ENCODE measurements at places on chromosomes 1 and 21.
A peak's percentile ranks its signal among the peaks of the same experiment; 100 is the strongest.

GRCh38 chr1:12386130-12386529 lies 156.3 kb downstream of the VPS13D start:
- DNase-seq: no peak

GRCh38 chr1:223849352-223850254 lies 3.9 kb upstream of the TP53BP2 start:
- DNase-seq: no peak

DNA sequence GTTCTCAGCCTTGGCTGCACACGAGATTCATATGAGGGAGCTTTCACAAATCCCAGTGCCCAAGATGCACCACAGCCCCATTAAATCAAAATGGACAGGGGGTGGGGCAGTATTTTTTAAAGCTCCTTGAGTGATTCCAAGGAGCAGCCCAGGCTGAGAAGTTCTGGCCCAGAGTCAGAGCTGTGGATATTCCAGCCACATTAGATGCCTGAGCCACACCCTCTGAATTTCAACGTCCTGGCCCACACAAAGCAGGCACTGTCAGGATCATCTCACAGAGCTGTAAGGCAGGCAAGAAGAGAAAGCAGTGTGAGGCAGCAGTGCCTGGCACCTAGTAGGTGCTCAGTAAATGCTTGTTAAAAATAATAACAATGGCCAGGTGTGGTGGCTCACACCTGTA lies 37.4 kb downstream of the PAX7 start:
- DNase-seq: no peak

DNA sequence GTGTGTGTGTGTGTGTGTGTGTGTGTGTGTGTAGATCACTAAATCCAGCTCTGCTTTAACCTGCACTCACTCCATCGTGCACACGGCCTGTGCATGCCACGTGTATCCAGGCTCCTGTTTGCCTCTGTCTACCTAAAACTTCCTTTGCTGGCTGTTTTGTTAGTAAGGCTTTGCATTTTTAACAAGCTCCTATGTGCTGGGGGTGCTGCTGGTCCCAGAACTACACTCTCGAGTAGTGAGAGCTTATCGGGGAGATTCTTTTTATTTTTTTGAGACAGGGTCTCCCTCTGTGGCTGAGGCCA lies 596 bp upstream of the TCEA3 start:
- no peak for DNase-seq

DNA sequence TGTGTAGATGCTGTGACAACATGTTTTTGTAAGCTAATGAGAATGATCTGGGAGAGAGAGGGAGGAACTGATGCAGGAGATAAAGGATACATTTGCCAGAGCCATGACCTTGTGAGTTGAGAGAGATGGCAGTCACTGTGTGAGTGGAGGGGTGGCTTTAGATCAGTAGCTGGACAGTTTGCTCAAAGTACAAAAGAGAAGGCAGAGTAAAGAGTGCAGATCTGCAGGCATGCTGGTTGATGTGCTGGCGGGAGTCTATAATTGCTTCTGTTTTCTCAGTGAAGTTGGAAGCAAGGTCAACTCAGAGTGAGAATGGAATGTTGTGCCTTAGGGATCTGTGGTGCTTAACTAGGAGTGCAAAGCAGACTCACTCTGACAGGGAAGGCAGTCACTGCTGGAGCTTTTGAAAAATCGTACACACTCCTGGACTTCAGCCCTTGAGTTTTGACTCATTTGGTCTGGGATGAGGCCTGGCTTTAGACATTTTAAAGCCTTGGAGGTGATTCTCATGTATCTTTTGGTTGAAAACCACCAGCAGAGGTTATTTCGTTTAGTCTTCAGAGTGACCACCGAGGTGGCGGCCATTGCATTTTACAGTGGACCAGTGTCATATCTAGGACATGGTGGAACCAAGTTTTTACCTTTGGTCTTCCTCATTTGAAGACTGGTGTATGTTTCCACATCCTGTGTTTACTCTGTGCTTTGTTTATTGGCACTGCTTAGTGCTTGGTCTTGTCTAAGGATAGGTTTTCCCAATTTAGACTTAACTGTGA lies 49.6 kb downstream of the MTR start:
- DNase-seq: no peak

- DNase-seq: no peak
Observed at GRCh38 chr1:66623812-66624211, 89.9 kb downstream of the SGIP1 start.

DNA sequence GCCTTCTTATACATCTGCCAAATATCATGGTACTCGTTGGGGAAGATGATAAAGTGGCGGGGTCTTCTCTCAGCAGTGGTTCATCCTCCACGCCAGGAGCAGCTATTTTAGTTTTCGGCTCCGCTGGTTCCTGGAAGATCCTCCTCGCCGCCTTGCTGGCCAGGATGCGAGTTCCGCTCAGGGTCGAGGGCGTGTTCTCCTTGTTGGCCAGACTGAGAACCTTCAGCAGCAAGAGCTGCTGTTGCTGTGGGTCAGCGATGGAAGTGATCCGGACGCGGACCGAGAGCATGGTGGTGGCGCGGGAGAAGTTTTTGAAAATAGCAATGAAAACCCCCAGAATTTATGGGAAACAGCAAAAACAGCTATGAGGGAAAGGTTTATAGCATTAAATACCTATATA lies 11.4 kb upstream of the CFAP126 start:
- DNase-seq: no peak

GRCh38 chr1:178594133-178594532 lies 81.2 kb downstream of the TEX35 start:
- no peak for DNase-seq

DNA sequence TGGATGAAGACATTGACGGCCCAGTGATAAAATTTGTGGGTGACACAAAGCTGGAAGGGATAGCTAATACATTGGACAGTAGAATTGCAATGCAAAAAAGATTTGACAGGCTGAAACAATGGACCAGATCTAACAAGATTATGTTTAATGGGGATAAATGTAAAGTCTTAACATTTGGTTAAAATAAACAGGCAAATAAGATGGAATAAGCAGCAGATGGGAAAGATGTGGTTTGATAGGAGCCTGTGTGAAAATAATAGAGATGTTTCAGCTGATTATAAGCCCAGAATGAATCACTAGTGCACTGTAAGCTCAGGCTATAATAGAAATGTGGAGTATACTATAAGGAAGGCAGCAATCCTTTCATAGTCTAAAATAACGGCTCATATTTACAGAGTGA lies 66.2 kb upstream of the NHLH2 start:
- no peak for DNase-seq

DNA sequence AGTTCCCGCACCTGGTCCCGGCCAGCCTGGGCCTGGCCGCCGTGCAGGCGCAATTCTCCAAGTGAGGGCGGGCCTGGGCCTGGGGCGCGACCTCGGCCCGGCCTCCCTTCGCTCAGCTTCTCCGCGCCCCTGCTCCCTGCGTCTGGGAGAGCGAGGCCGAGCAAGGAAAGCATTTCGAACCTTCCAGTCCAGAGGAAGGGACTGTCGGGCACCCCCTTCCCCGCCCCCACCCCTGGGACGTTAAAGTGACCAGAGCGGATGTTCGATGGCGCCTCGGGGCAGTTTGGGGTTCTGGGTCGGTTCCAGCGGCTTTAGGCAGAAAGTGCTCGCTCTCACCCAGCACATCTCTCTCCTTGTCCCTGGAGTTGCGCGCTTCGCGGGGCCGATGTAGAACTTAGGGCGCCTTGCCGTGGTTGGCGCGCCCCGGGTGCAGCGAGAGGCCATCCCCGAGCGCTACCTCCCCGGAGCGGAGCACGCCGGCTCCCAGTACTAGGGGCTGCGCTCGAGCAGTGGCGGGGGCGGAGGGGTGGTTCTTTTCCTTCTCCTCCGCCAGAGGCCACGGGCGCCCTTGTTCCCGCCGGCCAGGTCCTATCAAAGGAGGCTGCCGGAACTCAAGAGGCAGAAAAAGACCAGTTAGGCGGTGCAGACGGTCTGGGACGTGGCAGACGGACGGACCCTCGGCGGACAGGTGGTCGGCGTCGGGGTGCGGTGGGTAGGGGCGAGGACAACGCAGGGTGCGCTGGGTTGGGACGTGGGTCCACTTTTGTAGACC lies 1.2 kb downstream of the OLIG1 start:
- DNase-seq: no peak

GRCh38 chr1:218078916-218079315 lies 206.2 kb upstream of the RRP15 start:
- DNase-seq: no peak

DNA sequence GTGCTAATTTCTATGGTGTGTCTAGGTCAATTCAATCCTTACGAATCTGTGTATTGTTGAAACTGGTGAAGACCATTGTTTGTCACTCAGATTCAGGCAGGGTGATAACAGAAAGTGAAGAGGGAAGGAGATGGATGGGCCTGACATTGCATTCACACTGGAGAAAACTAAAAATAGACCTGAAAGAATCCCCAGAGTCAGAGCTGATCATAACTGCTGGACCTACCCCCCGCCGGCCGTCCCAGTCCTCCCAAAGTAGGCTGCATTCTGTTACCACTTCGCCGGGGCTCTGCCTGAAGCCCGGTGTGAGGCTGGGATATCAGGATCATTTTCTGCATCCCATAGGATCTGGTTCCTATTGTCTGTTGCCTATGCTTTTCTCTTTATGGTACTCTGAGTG lies 121.1 kb downstream of the NUF2 start:
- no peak for DNase-seq

DNA sequence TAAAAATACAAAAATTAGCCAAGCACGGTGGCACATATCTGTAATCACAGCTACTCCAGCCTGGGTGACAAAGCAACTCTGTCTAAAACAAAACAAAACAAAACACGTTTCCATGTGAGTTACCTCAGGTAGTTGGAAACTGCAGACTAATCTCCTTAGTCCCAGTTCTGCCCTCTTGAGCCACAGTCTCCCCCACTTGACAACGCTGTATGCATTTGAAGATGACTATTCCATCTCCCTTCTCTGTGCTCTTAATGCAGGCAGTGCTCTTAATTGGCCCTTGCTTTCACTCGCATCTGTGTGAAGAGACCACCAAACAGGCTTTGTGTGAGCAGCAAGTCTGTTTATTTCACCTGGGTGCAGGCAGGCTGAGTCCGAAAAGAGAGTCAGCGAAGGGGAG lies 19.6 kb upstream of the DHCR24 start:
- DNase-seq: no peak

DNA sequence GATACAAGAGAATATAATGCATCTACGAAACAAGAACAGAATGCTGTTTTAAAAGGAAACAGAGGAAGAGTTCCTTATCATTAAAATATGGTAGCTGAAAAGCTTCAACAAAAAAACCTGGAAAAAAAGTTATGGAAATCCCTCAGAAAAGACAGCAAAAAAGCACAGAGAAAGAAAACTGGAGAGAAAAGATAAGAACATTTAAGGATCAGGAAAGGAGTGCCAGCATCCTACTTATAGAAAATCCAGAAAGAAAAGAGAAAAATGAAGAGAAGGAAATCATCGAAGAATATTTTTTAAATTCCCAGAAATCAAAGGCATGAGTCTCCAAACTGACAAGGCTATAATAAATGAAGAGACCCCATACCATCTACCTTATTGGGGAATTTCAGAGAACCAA lies 29.8 kb downstream of the SUSD4 start:
- no peak for DNase-seq

DNA sequence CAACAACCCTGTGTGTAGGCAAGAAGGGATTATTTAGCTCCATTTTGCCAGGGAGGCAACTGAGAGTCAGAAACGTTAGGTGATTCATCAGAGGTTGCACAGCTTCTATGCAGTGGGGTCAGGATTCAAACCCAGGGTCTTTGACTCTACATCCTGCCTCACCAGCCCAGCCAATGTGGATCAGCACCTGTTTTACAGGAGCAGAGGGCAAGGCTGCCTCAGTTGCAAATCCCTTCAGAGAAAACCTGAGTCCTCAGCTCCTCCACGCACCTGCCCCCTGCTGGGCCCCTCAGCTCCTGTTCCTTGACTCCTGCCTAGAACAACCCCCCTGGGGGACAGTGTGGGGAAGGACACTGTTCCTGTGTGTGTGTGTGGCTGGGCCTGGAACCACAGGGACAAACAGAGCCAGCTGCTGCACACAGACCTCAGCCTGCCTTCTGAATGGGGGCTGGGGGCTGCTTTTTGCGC lies 61.6 kb downstream of the LRRN2 start:
- DNase-seq: no peak

- DNase-seq: no peak
Observed at GRCh38 chr1:69833536-69833935, 265.8 kb downstream of the LRRC7 start.

- no peak for DNase-seq
Observed at GRCh38 chr1:224173523-224173922, 9.5 kb upstream of the DEGS1 start.

DNA sequence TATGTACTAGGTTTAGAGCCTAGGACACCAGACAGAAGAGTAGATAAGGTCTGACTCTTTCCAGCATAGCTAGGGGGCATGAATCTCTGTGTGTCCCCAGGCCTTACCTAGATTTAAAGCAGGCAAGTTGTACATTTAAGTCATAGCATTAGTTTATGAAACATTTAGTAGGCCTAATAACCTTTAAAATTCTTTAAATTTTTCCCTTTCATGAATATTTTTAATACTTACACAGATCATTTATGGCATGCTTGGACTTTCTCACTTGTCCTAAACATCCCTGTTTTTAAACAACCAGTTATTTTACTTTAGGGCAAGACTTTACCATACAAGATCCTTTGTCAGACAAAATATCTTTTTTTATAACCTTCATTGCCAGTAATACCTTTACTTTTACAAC lies 258.4 kb upstream of the ZRANB2 start:
- DNase-seq: no peak

DNA sequence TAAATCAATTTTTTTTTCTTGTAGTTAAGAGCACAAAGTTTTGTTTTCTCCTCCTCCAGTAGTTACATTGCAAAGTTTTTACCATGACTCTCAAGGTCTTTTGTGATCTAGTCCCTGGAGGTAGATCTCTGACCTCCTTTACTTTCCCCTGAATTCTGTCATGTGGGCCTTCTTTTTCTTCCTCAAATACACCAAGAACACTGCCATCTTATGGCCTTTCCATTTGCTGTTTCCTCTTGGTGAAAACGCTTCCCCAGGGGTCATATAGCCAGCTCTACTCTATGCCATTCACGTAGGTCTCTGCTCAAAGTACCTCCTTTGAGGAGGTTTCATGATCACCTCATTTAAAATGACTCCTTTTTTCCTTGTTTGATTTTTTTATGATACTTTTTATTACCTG lies 2.7 kb downstream of the DDX20 start:
- DNase-seq: no peak

DNA sequence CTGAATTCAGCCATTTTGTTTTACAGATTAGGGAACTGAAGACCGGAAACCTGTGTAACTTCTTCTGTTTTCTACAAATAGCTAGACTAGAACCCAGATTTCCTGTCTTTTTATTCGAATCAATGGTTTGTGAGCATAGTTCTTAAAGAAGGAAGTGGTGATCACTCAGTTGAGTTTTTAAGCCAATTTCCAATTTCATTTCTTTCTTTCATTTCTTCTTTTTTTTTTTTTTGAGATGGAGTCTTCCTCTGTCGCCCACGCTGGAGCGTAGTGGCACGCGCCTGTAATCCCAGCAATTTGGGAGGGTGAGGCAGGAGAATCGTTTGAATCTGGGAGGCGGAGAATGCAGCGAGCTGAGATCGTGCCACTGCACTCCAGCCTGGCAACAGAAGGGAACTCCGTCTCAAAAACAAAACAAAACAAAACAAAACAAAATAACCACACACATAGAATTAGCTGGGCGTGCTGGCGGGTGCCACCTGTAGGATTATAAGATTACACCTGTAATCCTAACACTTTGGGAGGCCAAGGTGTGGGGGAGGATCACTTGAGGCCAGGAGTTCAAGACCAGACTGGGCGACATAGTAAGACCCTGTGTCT lies 3.0 kb upstream of the MDM4 start:
- peak; percentile 32 for DNase-seq
